ENCODE measurements at places on chromosomes 6 and 20.

- DNase-seq, result no peak
These were observed 85.7 kb downstream of the HIVEP1 start for GRCh38 chr6:12097791-12098190.

DNA sequence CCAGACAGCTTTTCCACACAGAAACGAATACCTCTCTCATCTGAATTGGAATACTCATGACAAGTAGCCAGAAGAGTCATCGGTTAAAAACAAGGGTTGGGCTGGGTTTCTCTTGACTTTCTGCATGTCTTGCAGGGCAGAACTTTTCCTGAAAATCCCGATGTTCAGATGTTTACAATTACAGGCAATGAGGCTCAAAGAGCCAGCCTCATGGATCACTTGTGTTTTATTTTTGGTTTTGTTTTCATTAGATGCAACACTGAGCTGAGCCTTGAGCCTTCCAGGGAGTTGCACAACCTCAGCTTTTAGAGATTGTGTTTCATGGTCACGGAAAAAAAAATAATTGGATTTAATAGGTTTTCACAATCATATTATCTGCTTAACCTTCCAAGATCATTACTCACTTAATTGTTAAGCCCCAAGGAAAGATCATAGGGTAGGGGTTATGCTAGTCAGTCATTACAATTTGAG is 288.1 kb upstream of the PRDM1 start:
- DNase-seq, result no peak

DNA sequence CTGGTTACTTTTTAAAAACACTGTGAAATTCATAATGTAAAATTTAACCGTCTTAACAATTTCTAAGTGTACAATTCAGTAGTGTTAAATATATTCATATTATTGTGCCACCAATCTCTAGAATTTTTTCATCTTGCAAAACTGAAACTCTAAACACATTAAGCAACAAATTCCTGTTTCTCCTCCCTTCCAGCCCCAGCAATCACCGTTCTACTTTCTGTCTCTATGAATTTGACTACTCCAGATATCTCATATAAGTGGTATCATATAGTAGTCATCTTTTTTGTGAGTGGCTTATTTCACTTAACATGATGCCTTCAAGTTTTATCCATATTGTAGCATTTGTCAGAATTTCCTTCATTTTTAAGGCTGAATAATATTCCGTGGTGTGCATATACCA is 44.7 kb downstream of the RSPH3 start:
- DNase-seq, result no peak

DNA sequence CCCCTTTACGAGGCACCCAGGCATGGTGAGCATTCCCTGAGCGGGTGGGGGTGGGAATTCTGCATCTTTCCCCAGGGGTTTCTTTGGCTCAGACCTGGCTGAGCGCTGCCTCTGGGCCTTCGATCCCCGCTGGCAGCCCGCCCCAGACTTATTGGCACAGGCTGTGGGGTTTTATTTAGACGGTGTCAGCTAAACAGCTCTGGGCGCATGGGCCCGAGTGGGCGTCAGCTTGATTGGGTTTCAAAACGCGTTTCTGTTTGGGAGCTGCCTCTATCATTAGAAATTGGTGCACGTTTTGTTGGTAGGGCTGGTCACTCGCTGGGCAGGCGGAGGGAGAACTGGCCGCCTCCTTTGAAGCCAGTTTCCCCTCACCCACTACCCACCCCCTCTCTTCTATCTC is 21.0 kb downstream of the PMEPA1 start:
- no peak for DNase-seq

DNA sequence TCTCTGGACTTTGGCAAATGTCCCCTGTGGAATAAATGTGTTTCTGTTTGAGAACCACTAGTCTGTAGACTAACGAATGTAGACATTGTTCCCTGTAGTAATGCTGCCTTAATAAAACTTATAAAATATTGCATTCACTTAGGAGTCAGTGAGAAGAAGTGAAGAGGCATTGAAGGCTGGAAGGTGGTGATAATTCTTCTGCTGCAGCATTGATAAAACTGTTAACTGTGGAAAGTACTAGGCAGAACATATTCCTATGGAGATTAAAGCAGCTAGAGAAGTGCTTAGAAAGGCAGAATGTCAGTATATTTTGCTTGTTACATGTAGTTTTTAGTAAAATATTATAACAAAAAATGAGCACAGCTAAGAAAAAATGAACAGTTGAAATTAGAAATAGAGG is 4.8 kb downstream of the PGK2 start:
- DNase-seq, result no peak
